ENCODE measurements at places on chromosomes 7 and 10.

- no peak for DNase-seq
Measured at GRCh38 chr10:79947083-79947415, 1.9 kb downstream of the SFTPD start.

GRCh38 chr10:68565658-68566057, 5.5 kb downstream of the TET1 start:
- no peak for DNase-seq

- DNase-seq: no peak
Measured at GRCh38 chr10:4107285-4107851, 322.4 kb upstream of the KLF6 start.

GRCh38 chr7:102273749-102274712, 12.6 kb upstream of the SH2B2 start:
- no peak for DNase-seq

DNA sequence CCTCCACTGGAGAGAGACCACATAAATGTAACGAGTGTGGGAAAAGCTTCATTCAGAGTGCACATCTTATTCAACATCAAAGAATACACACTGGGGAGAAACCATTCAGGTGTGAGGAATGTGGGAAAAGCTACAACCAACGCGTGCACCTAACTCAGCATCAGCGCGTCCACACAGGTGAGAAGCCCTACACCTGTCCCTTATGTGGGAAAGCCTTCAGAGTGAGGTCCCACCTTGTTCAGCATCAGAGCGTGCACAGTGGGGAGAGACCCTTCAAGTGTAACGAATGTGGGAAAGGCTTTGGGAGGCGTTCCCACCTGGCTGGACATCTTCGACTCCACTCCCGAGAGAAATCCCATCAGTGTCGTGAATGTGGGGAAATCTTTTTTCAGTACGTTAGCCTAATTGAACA, 20.6 kb downstream of the FAM200A start:
- DNase-seq: no peak

- DNase-seq: no peak
Measured at GRCh38 chr10:97922022-97922758, 72.5 kb downstream of the GOLGA7B start.

DNA sequence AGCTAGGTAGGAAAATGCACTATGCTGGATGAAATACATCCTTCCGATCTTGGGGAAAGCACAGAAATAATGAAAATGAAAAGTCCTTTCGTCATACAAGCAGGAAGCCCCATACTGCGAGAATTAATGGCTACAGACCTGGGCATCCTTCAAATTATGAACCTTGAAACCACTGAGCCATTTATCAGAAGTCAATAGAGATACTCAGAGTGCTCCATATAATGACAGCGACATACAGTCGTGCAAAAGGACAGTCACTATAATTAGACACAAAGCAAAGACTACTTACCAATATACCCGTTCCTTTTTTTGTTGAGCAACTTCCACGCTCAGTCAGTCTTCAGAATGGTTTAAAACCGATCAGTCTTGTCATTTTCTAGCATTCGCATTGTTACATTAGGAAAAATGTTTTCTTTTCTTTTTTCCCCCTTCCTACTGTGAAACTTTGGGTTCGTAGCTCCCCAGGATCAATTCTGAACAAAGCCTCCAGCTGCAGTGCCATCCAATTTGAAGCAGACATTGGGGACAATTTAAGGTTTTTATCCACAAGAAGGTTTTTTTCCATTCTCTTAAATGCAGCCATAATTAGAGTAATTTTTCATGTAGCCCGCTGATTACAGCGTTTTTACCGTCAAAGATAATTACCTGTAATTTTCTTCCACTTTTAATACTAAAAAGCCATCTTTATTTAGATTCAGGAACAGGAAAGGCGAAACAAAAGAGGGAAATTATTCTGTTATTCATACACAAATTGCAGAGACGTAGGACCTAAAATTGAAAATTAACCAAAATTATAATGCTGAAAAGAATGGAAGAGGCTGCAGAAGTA, 6.4 kb downstream of the DLX6 start:
- no peak for DNase-seq

- no peak for DNase-seq
Measured at GRCh38 chr10:123149568-123150270, 1.8 kb downstream of the HMX2 start.

Measured in HS-5 (cell line).